ENCODE measurements at places on chromosomes 7 and 10. TPM values are rescaled to one million over a fixed set of nuclear protein-coding genes. Genes with fewer than 3 reads are reported as not detected.

- DNase-seq = no peak
Observed at GRCh38 chr7:118214833-118215182, 9.7 kb upstream of the ANKRD7 start.

GRCh38 chr10:69344591-69345252, 66.4 kb downstream of the HK1 start:
- DNase-seq = no peak

DNA sequence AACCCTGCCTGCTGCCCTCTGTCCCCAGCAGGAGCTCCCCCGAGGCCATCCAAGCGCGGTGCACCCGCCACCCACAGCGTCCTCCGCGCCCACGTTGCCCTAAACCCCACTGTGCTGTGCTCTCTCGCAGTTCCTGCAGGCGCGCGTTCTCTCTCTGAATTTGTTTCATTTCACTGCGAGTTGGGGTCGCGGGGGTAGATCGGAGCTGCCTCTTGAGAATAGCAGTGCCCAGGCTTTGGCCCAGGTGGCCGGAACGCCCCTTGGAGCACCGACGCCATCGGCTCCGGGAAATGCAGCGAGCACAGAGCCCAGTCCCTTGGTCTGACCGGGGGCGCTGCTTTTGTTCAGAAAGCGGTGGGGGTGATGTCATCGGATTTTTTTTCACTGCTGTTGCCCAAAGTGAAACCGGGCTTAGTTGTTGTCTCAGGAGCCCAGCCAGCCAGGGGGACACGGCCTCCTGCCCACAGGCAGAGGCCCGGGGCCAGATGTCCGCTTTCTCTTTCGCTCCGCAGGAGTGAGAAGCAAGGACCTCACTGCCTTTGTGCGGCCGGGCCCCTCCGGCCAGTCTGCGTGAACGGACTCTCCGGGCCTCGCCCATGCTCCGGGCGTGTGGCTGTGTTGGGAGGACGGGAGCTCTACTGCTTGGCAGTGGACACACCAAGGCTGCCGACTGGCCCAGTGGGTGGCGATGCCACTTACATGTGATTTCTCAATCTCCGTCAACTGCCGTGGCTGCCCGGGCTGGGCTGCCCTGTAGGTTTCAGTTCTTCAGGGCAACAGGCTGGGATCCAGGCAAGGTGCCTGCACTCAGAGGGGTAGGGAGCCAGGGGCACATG, 43.1 kb downstream of the FOXK1 start:
- peak; percentile 70 for DNase-seq

DNA sequence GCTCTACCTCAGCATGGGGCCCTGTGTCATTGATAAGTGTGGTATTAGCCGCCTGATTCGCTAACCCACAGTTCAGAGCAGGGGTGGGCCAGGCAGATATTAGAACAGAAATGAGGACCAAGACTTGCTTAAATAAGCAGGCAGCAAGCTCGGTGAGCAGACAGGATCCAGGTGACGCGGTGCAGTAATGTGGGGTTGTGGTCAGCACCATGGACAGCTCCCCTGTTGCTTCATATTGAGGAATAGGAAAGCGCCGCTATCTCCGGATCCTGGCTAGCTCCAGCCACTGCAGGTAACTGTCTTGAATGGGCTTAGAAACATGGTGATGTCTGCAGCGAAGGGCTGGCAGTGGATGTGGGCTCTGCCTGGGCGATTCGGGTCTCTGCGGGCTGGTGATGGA, 51.3 kb upstream of the GPR26 start:
- no peak for DNase-seq

- no peak for DNase-seq
Observed at GRCh38 chr7:7843240-7843639, 124.8 kb upstream of the RPA3 start.

- no peak for DNase-seq
Observed at GRCh38 chr7:46152696-46153095, 231.6 kb upstream of the IGFBP3 start.

- DNase-seq = no peak
Observed at GRCh38 chr7:8208816-8209215, 53.2 kb downstream of the ICA1 start.

DNA sequence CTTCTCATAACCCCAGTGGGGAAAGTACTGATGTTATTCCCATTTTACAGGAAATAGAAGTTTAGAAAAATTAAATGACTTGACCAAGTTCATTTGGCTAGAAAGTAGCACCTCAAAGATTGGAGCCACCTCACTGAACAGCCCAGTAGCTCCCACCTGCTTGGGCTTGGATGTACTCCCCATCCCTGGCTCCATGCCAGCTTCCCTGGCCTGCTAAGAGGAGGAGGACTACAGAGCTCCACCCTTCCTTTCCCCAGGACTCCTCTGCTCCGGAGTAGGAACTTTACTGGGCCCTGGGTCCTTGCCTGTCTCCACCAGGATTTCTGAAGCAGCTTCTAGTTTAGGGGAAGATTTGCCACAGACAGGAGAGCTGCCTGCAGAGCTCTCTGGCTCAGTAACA, 3.1 kb downstream of the HPS6 start:
- DNase-seq = no peak

- DNase-seq = no peak
Observed at GRCh38 chr7:45573661-45574415, at the start of gene ADCY1. Gene ADCY1, plus strand, starts transcription at chr7:45574368. Its CDS starts 176 bp downstream, at chr7:45574544.

- DNase-seq = no peak
Observed at GRCh38 chr10:44984671-44985101, 6.1 kb upstream of the DEPP1 start.

DNA sequence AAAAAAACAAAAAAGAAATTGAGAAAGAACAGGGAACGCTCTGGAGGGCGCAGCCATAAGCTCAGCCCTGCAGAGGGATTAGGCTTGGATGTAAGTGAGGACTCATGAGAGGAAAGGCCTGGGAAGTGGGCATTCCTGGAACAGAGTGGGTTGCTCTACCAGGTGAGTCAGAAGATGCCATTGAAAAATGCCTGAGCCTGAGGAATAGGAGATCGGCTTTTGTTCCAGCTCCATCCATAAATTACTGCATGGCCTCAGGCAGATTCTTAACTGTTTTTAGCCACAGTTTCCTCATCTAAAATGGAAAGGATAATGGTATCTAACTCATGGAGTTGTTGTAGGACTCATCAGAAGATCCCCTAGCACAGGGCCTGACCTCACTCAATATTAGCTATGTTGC, 1.1 kb upstream of the RGR start:
- DNase-seq = no peak

DNA sequence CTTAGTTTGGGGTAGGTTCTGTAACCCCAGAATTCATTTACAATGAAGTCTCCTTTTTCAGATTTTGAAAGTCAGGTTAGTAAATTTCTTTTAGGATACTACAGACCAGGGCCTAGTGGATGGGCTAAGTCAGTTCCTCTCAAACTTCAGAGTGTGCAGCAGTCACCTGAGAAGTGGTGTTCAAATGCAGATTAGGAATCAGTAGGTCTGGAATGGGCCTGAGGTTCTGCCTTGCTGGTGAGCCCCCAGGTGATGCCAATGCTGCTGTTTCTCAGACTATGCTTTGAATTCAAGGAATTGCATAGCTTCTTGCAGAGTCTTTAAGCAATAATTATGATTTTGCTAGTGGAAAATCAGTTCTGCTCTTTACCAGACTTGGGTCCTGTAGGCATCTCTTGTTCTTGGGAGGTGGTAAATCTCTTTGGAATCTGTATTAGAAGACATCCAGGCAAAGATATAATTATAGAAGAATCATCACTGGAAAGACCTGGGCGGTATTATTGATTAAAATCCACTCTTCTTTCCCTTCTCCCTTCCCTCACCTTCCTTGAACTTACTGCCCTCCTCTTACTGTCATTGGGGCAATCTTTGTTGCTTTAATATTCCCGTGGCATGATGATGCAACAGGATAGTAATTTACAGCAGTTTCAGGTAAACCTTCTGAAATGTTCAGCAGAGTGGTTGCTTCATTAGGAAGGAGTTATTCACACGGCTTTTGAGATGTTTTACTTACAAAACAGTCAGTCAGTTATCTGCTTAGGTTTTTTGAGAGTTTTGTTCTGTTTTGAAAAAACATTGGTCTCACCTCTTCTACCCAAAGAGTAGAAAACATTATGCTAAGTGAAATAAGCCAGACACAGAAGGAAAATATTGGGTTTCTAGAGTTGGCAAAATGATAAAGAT, 87.2 kb downstream of the NRF1 start:
- no peak for DNase-seq

GRCh38 chr7:55242613-55243012, 122.5 kb upstream of the LANCL2 start:
- DNase-seq = no peak

- DNase-seq = peak; percentile 61
Observed at GRCh38 chr10:94428766-94429707, 26.7 kb downstream of the TBC1D12 start.

The RBAK gene
- polyA plus RNA-seq = 1.9 TPM

The CFAP46 gene
- 2.0 TPM for polyA plus RNA-seq

The TLL2 gene
- polyA plus RNA-seq = 0.05 TPM

The GPR146 gene
- 4.5 TPM for polyA plus RNA-seq

The PBLD gene
- 2.1 TPM for polyA plus RNA-seq

The BTBD16 gene
- polyA plus RNA-seq = not detected

The SPACDR gene
- polyA plus RNA-seq = 0.21 TPM

The GRM8 gene
- not detected for polyA plus RNA-seq

The TMEM139 gene
- polyA plus RNA-seq = 0.11 TPM
